ENCODE measurements at places on chromosomes 4 and X.

- no peak for DNase-seq
Measured at GRCh38 chr4:42396752-42397634, at the start of gene SHISA3. SHISA3 (plus strand) TSS chr4:42397488; CDS start chr4:42398057, 569 bp downstream.

DNA sequence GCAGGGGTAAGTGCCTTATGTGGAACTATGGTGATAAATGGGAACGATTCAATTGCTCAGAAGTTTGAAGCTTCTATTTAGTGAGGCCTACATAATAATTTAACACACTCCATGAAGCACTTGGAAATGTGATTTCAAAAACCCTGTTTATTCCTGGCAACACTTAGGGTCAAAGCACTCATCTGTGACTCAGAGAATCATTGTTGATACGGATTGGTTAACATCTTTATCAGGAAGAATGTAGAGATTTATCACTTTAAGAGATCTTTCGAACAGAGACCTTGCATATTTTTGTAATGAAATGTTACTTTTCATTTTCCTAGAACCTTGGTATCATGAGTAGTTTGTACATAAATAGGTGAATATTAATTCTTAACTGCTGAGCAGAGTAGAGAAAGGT lies 269.1 kb upstream of the SLIT2 start:
- DNase-seq, result no peak

- DNase-seq, result no peak
Measured at GRCh38 chrX:103503163-103503852, 16.0 kb downstream of the RAB40A start.

DNA sequence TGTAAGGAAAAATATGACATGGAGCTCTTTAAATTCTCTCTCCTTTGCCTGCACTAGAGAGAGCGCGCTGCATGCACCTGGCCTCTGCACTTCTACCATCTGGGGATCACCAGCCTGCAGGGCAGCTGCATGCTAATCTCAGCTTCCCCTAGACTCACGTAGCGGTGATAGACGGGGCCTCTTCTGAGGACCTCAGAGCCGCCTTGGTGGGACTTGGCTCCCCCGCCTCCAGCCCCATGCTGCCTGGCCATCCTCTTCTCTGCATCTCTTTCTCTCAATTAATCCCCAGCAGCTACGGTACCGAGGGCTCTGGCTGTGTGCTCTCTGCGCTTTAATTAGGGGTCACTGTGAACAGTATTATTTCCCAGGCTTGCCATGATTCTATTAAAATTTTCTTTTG lies 52.8 kb upstream of the PSAPL1 start:
- no peak for DNase-seq

GRCh38 chrX:70169281-70169680 lies 8.0 kb upstream of the DGAT2L6 start:
- no peak for DNase-seq

DNA sequence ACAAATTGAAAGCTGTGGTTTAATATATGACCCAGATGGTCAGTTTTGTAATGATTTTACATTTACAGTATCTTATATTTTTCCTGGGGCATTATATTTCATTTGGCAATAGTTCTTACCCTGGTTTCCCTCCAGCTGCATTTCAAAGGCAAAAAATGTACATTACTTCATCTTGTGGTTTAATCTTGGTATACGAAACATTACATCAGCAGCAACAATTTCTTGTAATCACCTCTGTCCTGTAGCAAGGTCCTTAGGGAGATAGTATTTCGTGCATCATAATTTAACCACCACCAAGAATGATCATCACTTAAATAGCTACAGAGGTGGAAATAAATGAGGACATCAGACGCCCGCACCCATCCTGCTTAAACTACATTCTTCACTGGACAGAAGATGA lies 48.8 kb downstream of the HS6ST2 start:
- no peak for DNase-seq

GRCh38 chrX:39709812-39710211 lies 387.9 kb downstream of the BCOR start:
- no peak for DNase-seq

DNA sequence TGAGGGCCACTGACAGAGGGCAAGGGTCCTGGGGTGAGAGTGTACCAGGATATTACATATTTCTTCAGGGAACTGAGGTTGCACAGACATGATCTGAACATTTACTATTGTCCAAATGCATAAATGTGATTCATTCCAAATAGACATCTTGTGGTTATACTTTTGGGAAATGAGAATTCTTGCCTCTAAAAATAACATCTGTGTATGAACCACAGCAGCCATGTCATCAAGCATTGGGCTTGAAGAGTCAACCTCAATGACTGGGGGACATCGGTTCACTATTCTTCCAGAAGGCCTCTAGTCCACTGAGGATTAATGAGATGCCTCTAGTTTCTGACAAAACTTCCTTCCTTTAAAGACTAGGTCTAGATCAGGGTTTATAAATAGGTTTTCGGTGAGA lies 193.1 kb upstream of the GPC4 start:
- no peak for DNase-seq

GRCh38 chr4:111992351-111993168 lies 152.7 kb upstream of the FAM241A start:
- no peak for DNase-seq

DNA sequence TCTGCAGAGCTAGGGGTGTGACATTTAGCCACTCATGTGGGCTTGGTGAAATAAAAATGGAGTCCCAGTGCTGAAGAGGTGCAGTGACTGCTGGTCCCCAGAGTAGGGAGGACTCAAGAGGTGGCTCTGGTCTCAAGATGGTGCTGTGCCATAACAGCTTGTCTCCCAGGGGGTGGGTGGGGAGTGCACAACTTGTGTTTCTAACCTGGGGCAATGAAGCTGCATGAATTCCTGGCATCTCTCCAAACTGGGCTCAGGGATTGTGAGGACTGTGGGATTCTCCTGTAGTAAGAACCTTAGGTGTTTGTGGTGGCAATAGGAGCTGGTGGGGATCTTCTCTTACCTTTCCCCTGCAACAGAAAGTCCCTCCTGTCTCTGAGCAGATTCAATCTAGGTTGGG lies 278.9 kb upstream of the SFRP2 start:
- DNase-seq, result no peak

DNA sequence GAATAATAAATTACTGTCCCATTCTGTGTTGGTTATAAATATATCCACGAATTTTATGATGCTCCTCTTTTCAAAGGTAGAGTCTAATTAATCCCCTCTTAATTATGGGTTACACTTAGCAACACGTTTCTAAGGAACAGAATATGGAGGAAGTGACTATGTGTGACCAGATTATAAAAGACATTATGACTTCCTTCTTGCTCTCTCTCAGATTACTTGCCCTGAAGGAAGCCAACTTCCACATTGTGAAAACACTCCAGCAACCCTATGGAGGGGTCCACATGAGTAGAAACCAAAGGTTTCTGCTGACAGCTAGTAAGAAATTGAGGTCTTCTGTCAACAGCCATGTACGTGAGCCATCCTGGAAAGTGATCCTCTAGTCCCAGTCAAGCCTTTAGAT lies 59.3 kb downstream of the WDFY3 start:
- no peak for DNase-seq

- no peak for DNase-seq
Measured at GRCh38 chr4:98081936-98082335, 61.3 kb downstream of the STPG2 start.

DNA sequence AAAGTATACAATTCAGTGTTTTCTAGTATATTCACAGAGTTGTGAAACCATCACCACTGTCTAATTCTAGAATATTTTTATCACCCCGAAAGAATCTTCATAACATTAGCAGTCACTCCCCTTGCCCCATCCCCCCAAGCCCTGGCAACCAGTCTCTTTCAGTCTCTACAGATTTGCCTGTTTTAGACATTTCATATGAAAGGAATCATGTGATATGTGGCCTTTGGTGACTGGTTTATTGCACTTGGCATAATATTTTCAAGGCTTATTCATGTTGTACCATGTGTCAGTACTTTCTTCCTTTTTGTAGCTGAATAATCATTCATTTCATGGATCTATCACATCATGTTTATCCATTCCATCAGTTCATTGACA lies 371.7 kb downstream of the AFF2 start:
- DNase-seq, result no peak

DNA sequence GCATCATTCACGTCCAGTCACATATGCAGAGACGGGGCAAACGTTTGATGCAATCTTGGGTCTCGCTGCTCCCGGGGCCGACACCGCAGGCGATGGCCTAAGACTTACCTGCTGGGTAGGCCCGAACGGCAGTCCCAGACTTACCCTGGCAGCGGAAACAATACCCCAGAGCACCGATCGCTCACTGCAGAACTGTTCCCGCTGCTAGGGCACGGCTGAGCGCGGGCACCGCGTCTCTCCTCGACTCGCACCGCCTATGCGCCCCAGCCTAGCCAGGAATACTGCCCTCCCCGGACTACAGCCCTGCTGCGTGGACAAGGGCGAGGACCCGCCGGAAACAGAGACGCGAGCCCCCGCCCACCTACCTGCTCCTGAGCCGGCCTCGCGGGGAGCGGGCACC lies 86.2 kb downstream of the HPRT1 start:
- DNase-seq, result no peak

- no peak for DNase-seq
Measured at GRCh38 chrX:70497026-70497425, 52.4 kb downstream of the DLG3 start.

DNA sequence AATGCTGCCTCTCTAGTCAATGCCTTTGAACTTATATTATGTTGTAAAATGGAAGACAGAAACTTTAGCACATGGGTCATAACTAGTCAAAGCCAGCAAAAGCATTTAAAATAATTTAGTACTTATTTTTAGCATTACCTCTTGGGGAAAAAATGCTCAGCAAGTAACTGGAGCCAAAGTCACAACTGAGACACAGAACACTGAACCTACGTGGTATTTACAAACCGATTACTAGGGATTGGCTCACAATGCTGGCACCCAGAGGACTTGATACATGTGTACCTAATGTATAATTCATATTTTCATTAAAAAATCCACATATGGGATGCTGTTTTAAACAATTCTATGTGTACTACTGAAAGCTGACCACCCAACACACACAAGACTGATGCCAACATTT lies 38.4 kb downstream of the PHKA2 start:
- DNase-seq, result no peak

DNA sequence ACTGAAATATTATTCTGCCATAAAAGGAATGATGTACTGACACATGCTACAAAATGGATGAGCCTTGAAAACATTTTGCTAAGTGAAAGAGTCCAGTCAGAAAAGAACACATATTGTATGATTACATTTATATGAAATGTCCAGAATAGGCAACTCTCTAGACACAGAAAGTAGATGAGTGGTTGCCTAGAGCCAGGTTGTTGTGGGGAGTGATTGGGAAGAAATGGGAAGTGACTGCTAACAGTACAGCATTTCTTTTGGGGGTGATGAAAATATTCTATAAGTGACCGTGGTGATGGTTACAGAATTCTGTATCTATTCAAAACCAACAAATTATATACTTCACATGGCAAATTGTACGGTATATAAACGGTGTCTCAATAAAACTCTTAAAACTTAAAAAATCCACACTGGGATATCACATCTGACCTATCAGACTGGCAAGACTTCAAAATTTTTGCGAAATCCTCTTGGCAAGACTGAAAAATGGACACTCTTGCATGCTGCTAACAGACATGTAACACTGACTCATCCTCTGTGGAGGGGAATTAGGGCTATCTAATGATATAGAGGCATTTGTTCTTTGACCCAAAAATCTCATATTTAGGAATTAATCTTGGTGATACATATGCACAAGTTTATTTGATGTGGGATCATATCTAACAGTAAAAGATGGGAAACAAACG lies 71.8 kb downstream of the FAM13A start:
- no peak for DNase-seq

GRCh38 chr4:12612876-12613275 lies 871.3 kb downstream of the RAB28 start:
- DNase-seq, result no peak

DNA sequence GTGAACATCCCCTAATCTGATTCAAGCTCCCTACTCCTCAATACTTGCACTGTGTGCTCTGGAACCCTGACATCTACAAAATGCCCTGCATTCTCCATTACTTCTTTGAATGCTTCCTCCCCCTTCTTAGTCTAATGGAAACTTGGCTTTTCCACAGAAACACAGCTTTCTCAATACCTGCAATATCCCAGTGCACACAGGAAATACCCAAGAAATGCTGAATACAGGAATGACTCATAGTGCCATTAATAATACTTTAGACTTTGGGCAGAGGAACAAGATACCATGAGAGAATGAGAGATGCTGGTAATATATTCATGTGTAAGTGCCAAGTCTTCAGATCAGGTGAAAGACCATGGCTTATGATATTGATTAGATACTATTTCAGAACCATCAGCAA lies 5.6 kb downstream of the QRFPR start:
- no peak for DNase-seq

DNA sequence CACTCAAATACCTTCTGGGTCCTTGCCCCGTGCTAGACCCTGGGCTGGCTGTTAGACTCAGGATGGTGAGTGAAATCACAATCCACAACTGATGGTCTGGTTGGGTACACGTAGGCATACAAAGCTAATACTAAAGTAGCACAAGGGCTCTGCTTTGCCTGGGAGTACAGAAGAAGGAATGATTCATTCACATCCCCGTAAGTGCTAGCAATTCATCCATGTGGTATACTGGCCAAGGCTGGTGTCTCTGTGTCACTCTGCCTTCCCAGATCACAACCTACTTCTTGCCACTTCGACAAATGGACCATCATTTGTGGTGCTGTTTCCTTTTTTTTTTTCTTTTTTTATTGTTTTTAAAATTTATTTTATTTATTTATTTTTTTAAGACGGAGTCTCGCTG lies 19.7 kb upstream of the RBM47 start:
- DNase-seq, result no peak

DNA sequence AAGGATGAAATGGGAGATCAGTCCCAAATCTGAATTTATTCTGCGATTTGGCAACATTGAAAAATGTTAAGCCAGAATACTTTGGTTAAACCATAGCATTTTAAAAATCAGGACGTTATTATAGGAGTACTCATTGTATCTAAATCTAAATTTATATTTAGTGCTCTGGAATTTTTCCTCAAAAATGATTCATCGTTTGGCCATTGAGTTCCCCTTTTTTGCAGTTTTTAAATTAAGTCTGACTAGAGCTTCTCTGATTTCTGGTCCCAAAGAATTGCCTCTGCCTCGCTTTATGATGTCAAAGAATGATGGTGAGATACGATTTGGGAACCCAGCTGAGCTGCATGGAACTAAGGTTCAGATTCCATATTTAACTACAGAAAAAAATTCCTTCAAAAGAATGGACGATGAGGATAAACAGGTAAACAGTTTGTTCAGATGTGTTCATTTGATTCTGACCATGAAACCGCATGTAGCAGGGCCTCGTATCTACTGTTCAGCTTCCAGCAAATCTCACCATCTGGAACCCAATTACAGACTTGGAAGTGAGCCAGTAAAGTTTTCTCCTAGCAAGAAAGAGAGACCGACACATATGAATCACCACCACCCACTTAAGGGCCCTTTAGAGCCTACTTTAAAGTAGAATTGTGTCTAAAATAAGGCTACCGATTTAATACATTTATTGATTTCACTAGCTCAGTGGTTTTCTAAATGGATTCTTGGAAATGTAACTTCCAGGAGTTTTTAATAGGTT lies 75.6 kb downstream of the REPS2 start:
- DNase-seq, result no peak

DNA sequence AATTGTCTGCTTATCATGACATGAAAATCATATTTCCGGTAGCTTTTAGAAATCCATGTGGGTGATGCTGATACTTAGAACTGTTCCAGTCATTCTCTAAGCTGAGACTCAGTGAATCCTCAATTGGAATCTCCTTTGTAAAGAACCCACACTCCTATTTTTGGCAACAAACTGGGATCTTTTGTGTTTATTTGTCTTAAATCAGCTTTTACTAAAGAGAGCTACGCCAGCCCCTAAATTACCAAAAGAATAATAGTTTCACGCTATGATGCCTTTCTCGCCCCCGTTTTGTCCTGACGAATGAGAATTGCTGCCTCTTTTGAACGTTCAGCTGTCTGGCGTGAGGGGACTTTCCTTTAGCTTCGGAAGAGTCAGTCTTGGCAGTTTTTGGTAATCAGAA lies 195.9 kb downstream of the SHOX start:
- no peak for DNase-seq
